SK-N-DZ (cell line): ENCODE measurements at places on chromosomes 6 and 20.
A peak's percentile ranks its signal among the peaks of the same experiment; 100 is the strongest.

GRCh38 chr6:33424855-33425667 is 5.2 kb downstream of the SYNGAP1 start:
- DNase-seq: no peak

GRCh38 chr20:59780494-59781185 is 152.8 kb downstream of the SYCP2 start:
- no peak for DNase-seq

- no peak for DNase-seq
Measured at GRCh38 chr6:10205120-10205519, 209.8 kb downstream of the TFAP2A start.

- DNase-seq: no peak
Measured at GRCh38 chr20:37598575-37599342, 71.1 kb upstream of the BLCAP start.

DNA sequence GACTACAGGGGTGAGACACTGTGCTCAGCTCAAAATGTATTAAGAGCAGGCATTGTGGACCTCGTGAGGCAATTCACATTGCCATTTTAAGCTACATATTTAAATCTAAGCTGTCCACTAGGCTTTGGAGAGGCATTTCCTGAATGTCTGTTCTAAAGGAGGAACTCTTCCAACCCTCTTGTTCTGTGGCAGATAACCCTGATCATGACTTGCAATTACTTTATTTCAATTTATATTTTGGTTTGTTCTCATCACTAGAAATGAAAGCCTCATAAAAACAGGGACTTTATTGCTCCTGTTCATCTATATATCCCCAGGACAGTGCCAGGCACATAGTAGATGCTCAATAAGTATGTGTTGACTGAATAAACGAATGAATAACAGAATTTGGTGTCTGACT is 84.0 kb upstream of the SALL4 start:
- DNase-seq: no peak

GRCh38 chr20:17646209-17646960 is 35.7 kb downstream of the RRBP1 start:
- DNase-seq: no peak

DNA sequence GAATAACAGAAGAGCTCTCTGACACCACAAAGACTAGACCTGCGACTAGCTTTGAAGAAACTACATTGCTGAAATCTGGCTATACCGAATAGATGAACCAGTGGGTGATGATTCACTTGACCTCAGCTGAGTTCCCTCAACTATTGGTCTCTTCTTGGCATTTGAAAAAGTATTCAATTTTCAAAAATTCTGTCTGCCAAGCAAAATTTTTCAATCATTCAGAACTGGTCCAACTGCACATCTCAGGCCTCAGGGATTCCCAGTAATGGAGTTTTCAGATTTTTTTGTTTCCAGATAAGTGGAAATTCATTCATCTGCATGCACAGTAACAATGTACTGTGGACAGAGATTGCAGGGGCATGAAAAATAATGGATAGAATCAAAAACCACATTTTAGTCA is 121.4 kb upstream of the NAA20 start:
- DNase-seq: no peak

DNA sequence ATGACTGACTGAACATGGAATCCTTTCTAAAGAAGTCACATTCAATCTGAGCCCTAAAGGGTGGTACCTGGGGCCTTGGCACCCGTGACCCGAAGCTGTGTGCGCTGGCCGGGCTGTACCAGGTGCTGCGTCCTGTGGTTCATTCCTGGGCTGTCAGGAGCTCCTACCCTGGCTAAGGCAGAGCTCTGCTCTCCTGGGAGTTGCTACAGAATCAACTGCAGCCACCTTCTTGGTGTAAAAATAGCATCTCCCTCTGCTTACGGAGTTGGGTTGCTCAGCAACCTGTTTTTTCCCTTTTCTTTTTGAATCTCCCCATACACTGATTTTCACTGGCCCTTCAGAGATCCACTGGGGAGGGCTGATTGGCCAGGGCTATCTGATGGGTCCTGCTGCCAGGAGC is 236.6 kb upstream of the PDE10A start:
- no peak for DNase-seq

- peak; percentile 68 for DNase-seq
Measured at GRCh38 chr20:58231683-58232082, 3.2 kb upstream of the ANKRD60 start.

DNA sequence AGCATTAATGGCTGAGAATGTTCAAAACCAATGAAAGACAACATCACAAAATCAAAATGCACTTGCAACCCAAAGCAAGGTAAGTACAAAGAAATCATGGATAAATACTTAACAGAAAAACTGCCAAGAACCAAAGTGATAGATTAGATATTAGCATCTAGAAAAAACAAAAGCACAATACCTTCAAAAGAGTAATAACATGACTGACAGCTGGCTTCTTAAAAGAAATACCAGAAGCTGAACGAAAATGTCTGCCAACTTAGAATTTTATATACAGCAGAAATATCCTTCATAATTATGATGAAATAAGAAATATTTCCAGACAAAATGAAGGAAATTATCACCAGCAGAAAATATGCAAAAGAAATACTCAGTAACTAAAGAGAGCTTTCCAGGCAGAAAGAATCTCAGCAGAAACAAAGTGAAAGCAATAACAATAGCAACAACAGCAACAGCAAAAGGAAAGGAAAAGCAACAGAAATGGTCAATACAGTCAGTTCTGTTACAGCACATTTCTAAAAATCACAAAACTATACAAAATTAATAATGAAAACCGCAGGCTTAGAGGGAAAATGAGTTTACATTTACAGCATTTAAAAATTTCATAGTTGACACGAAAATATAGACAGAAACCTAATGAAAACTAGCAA is 121.5 kb upstream of the MAN1A1 start:
- no peak for DNase-seq
